ENCODE measurements at places on chromosomes 13 and 19.

GRCh38 chr13:113093580-113094409 lies 11.8 kb upstream of the F7 start:
- DNase-seq = no peak

GRCh38 chr13:112443191-112443994 lies 67.2 kb downstream of the SPACA7 start:
- DNase-seq = peak; percentile 26

DNA sequence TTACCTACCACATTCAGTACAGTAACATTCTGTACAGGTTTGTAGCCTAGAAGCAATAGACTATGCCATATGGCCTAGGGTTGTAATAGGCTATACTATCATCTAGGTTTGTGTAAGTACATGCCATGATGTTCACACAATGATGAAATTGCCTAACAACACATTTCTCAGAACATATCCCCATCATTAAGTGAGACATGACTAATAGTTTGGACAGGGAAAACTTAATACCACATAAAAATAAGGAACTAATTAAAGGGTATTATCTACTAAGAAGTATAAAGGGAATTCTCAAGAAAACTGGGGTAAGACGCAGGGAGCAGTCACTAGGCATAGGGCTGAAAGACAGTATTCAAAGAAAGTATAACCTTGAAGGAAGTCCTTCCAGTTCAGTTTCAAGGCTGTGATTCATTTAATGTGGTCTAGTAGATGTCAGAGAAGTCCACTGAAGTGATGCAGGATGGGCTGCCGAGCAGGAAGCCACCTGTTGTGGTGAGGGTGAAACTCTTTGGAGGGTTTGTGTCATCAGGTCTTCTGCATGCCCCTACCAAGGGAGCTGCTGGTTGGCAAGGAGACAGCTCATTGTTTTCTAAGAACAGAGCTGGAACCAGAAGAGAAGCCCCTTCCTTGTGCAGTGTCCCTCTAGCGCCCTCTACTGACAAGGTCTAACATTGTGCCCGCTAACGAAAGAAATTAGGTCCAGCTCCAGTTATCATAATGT lies 122.9 kb downstream of the OLFM4 start:
- DNase-seq = no peak

DNA sequence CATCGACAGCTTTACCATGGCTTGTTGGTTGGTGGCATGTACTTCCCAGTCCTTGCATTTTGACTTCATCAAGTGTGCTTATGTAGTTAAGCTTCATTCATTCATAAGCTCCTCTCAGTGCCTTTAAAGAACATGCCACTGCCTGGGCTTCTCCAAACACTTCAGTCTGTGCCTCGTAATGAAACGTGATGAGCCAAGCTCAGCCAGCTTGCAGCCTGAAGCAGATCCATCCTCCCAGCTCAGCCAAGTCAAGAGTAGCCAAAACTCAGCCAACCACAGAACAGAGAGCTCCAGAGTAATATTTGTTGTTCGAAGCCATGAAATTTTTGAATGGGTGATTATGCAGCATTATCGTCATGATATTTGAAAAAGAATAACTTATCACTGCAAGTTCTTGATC lies 989.7 kb downstream of the EFNB2 start:
- no peak for DNase-seq

DNA sequence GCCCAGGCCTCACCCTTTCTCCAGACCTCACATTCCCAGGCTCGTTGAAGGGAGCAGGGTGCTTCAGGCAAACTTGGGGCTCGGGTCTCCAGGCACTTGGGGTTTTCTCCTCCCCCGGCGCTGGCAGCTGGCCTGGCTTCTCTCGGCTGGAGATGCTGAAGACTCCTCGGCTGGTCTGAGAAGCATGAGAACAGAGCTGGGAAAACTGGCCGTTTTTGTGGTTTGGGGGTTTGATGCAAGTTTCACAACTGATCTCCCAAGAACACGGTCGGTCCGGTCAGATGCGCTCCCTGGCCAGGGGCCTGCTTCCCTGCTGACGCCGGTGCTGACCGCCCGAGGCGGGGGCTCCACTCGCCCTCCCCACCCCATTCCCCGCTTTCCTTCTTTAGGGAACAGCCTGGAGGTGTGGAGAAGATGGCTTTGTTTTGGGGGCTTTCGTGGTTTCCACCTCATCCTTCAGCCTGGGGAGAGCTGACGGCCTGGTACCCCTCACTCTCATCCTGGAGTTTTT lies 35.3 kb downstream of the CEBPA start:
- DNase-seq = no peak

GRCh38 chr19:1112268-1113029 lies 8.7 kb downstream of the GPX4 start:
- no peak for DNase-seq

DNA sequence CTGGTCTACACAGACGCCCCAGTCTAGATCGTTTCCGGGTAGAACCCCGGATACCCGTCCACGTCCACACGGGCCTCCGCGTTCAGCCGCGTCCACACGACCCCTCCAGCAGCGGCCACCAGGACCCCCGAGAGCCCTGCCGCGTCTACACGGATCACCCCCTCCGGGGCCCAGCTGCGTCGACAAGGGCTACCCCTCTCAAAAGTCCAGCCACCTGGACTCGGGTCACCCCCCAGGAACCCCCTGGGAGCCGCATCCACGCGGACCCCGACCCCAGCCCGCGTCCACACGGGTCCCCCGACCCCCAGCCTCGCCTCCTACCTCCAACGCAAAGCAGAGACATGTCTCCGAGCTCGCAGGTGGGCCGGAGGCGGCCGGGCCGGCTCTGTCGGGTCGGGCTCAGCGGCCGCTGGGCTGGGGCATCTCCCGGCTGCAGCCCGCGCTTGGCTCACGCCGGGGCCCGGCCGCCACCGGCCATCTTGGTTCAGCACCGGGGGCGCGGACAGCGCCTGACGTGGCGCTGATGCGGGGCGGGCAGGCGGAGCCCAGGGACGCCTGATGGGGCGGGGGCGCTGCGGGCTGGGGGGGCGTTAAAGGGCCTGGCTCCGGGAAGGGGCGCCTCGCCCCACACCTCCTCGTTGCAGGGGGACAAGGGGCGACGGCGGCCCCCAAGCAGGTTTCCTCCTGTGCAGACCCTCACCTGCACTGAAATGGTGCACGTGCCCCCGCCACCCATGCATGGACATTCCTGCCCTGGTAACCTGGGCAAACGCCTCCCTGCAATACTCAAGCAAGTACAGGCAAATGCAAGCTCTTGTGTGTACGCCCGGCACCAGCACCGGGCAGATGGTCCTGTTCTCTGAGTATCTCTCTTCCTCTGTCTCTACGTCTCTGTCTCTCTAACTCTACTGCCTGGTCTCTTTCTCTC lies at the start of gene UNC13A:
Gene UNC13A (minus strand): TSS at position 498 of the 928 bp plus-strand sequence. CDS start 155 bp downstream, at position 343.
- peak; percentile 37 for DNase-seq

Measured in anterior cingulate cortex (tissue), 58 donors.